ENCODE measurements at places on chromosomes 7 and 10. TPM values are rescaled to one million over a fixed set of nuclear protein-coding genes. Genes with fewer than 3 reads are reported as not detected.

GRCh38 chr7:47799524-47799923, 148.7 kb downstream of the PKD1L1 start:
- H3K4me1 ChIP-seq, result peaks cover 19% of the 10 kb centered on the region
- H3K36me3 ChIP-seq, result no peaks in the 10 kb centered on the region
- DNase-seq, result no peak
- H3K4me3 ChIP-seq, result no peak overlapping the region

GRCh38 chr10:18145652-18146051, 5.4 kb downstream of the CACNB2 start:
- no peaks in the 10 kb centered on the region for H3K36me3 ChIP-seq
- no peaks in the 10 kb centered on the region for H3K4me1 ChIP-seq
- no peak overlapping the region for H3K4me3 ChIP-seq
- no peak overlapping the region for H3K27ac ChIP-seq
- no peaks in the 10 kb centered on the region for H3K27me3 ChIP-seq

GRCh38 chr10:31701546-31701945, 227.1 kb downstream of the ARHGAP12 start:
- no peaks in the 10 kb centered on the region for H3K36me3 ChIP-seq
- peaks cover 36% of the 10 kb centered on the region for H3K4me1 ChIP-seq
- no peaks in the 10 kb centered on the region for H3K27me3 ChIP-seq
- H3K27ac ChIP-seq, result peak overlapping the region; percentile 44
- no peak overlapping the region for H3K4me3 ChIP-seq

The TYW1 gene
- 21.8 TPM for total RNA-seq

- peaks cover 7% of the 10 kb centered on the region for H3K4me1 ChIP-seq
- no peak overlapping the region for H3K27ac ChIP-seq
Observed at GRCh38 chr10:73788864-73789658, 3.7 kb downstream of the ZSWIM8 start.

GRCh38 chr7:157250605-157251228, 86.1 kb upstream of the DNAJB6 start:
- H3K4me1 ChIP-seq, result no peaks in the 10 kb centered on the region
- H3K36me3 ChIP-seq, result peaks cover 58% of the 10 kb centered on the region
- no peaks in the 10 kb centered on the region for H3K27me3 ChIP-seq
- peak; percentile 60 for DNase-seq

- DNase-seq, result no peak
- H3K27ac ChIP-seq, result no peak overlapping the region
- no peak overlapping the region for H3K4me3 ChIP-seq
- no peaks in the 10 kb centered on the region for H3K36me3 ChIP-seq
- H3K4me1 ChIP-seq, result no peaks in the 10 kb centered on the region
Observed at GRCh38 chr10:44995914-44996669, 4.6 kb upstream of the ZNF22 start.

The MYO3A gene
- total RNA-seq, result not detected

The SPDYE16 gene
- not detected for total RNA-seq

The WNT16 gene
- total RNA-seq, result 0.06 TPM

DNA sequence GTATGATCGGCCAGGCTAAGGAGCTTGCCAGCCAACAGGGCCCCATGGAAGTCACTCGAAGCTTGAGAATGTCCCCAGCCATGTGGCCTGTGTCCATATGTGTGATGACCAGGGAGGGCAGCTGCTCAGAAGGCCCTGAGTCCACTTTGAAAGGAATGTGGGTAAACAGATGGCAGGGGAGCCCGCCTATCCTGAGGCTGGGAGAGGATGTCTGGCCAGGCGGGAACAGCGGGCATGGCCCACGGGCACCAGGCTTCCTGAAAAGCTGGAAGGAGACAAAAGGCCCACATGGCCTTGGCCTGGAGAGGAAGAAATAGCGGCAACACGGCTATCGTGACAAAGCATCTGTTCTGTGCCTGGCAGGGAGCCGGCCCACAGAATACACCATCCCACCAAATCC, 137.9 kb upstream of the PPIF start:
- no peak overlapping the region for H3K27ac ChIP-seq
- no peaks in the 10 kb centered on the region for H3K4me1 ChIP-seq
- DNase-seq, result no peak
- no peak overlapping the region for H3K4me3 ChIP-seq

The KAZALD1 gene
- 58.1 TPM for total RNA-seq

DNA sequence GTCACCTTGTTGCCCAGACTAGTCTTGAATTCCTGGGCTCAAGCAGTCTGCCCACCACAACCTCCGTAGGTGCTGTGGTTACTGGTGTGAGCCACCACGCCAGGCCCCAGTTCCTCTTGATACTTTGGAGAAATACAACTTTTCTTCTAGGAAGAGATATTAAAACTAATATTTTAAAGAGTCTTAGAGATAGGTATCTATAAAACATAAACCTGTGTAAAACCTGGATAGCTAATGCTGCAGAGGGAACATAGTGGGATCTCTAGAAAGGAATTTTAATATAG, 4.8 kb upstream of the GDI2 start:
- no peaks in the 10 kb centered on the region for H3K27me3 ChIP-seq
- H3K4me3 ChIP-seq, result no peak overlapping the region
- DNase-seq, result no peak
- H3K27ac ChIP-seq, result no peak overlapping the region
- no peaks in the 10 kb centered on the region for H3K36me3 ChIP-seq
- no peaks in the 10 kb centered on the region for H3K4me1 ChIP-seq

DNA sequence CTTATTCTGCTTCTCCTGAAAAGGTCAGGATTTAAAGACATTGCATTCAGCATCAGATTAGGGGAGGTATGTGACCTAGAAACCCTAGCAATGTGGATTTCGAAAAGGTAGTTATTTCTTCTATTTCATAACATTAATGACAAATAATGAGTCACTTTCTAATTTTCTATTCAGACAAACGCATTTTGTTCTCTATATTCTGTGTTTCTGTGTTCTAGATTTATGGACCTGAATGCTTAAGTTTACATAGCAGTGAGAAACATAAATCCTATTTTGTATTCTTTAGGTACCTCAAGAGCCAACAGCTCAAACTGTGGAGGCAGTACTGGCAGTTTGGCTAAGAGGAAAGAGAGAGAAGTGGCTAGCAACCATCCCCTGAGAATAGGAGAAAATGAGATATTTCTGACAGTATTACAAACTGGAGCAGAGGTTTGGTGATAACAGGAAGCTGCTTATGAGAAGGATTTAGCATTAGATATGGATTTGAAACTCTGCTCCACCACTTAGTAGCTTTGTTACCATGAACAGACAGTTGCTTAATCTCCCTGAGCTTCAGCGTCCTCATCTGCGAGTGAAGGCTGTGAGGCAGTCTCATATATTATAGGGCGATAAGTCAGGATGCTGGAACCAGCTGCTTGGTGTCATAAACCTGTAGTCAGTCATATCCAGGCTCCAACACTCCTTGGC, 28.2 kb downstream of the CDK14 start:
- H3K27ac ChIP-seq, result peak overlapping the region; percentile 89
- peaks cover 54% of the 10 kb centered on the region for H3K4me1 ChIP-seq
- H3K4me3 ChIP-seq, result no peak overlapping the region
- peak; percentile 95 for DNase-seq
- H3K27me3 ChIP-seq, result no peaks in the 10 kb centered on the region

- H3K4me3 ChIP-seq, result no peak overlapping the region
- DNase-seq, result no peak
- H3K4me1 ChIP-seq, result no peaks in the 10 kb centered on the region
Observed at GRCh38 chr10:50322077-50322476, 70.8 kb upstream of the ASAH2 start.

DNA sequence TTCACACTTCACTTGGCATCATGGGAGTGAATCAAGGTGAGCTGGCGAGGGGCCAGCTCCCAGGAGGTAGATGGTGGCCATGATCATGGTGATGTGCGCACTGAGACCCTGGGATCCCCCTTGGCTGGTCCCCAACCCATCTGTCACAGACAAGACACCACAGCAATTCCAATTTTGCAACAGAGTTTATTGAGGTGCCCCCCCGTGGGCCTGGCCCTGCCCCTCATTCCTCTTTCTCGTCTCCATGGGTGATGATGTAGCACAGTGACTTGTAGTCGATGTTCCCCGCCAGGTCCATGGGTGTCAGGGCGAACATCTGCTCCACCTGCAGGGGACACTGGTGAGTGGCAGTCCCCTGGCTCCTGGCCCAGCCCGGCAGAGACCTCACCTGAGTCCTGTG, 2.4 kb downstream of the MYL7 start:
- H3K4me1 ChIP-seq, result peaks cover 7% of the 10 kb centered on the region
- no peak overlapping the region for H3K27ac ChIP-seq
- no peaks in the 10 kb centered on the region for H3K36me3 ChIP-seq
- no peak overlapping the region for H3K4me3 ChIP-seq

GRCh38 chr10:14474656-14475055, 143.9 kb upstream of the FRMD4A start:
- no peak overlapping the region for H3K4me3 ChIP-seq
- H3K27ac ChIP-seq, result no peak overlapping the region
- no peaks in the 10 kb centered on the region for H3K36me3 ChIP-seq
- peak; percentile 63 for DNase-seq
- peaks cover 10% of the 10 kb centered on the region for H3K4me1 ChIP-seq
- no peaks in the 10 kb centered on the region for H3K27me3 ChIP-seq

The PAPSS2 gene
- 1.4 TPM for total RNA-seq

The EN2 gene
- 0.81 TPM for total RNA-seq

The ATAD1 gene
- total RNA-seq, result 28.2 TPM

- no peak overlapping the region for H3K27ac ChIP-seq
- H3K27me3 ChIP-seq, result no peaks in the 10 kb centered on the region
- H3K4me1 ChIP-seq, result peaks cover 23% of the 10 kb centered on the region
Observed at GRCh38 chr7:157402911-157403534, 66.2 kb downstream of the DNAJB6 start.

The TSC22D4 gene
- total RNA-seq, result 14.7 TPM

The CHAT gene
- not detected for total RNA-seq

DNA sequence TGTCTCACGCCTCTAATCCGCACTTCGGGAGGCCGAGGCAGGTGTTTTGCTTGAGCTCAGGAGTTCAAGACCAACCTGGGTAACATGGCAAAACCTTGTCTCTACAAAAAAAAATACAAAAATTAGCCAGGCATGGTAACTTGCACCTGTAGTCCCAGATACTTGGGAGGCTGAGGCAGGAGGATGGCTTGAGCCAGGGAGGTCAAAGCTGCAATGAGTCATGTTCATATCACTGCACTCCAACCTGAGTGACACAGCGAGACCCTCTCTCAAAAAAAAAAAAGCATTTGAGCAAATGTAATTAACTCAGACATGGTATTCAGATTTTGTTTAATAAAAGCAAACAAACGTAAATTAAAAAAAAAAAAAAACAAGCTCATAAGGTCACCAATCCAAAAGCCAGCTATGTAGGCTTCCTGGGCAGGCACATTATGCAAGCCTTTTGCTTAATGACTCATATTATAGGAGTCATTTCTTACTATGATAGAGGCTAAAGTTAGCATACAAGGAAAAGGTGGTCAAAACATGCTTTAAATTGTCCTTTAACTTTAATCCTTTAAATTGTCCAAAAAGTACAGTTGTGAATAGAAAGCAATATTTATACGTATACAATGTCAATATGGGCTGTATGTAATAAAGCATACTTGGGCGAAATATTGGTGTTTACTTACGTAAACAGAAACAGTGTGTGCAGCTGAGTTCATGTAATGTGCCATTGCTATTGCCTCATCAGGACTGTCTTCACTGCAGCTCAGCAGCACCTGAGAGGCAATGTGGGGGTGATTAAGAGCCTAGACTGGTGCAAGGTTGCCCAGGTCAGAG, 13.0 kb downstream of the AKR1D1 start:
- DNase-seq, result no peak
- H3K36me3 ChIP-seq, result no peaks in the 10 kb centered on the region
- no peak overlapping the region for H3K27ac ChIP-seq
- H3K27me3 ChIP-seq, result no peaks in the 10 kb centered on the region
- no peaks in the 10 kb centered on the region for H3K4me1 ChIP-seq

The MEIG1 gene
- not detected for total RNA-seq

DNA sequence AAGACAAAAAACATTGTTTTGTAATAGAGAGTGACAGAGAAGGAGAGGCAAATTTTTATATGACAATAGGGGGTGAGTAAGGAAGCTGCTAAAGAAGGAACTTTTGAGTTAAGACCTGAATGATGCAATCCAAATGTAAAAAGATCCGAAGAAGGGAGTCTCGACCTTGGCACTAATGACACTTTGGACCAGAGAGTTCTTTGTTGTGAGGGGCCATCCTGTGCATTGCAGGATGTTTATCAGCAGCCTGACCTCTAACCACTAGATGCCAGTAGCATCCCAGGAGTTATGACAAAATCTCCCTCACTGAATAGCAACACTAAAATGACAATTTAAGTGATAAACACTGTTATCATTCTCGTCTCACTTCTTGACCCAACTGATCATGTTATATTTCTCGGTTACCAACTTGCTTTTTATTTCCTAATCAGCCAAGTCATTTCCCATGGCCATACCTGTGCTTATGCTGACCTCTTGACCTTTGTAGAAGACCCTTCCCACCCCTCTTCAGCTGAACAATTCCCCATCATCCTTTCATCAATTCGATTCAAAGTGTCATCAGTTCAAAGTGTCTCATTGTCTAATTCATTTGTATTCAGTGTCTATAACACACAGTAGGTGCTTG, 30.0 kb downstream of the DGKI start:
- no peak overlapping the region for H3K27ac ChIP-seq
- H3K4me1 ChIP-seq, result no peaks in the 10 kb centered on the region
- H3K4me3 ChIP-seq, result no peak overlapping the region
- H3K36me3 ChIP-seq, result no peaks in the 10 kb centered on the region

DNA sequence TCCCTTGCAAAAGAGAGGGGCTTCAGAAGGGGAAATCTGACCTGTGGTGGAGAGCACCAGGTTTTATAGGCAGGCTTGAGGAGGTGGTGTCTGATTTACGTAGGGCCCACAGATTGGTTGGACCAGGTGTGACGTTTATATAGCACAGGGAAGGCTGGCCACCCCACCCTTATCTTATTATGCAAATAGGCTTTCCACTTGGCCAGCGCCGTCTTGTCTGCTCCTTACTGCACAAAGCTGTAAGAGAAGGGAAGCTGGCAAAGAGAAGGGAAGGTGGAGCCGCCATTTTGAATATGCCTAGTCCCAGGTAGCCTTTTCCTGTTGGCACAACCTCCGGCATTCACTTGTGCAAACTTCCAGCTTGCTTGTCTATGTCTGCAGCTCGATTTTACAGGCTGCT, 221.4 kb downstream of the GATA3 start:
- no peak for DNase-seq
- no peak overlapping the region for H3K4me3 ChIP-seq
- no peak overlapping the region for H3K27ac ChIP-seq
- H3K27me3 ChIP-seq, result no peaks in the 10 kb centered on the region

GRCh38 chr7:47149971-47150370, 431.9 kb downstream of the TNS3 start:
- peaks cover 15% of the 10 kb centered on the region for H3K4me1 ChIP-seq
- no peak overlapping the region for H3K27ac ChIP-seq
- H3K27me3 ChIP-seq, result no peaks in the 10 kb centered on the region
- DNase-seq, result no peak
- H3K4me3 ChIP-seq, result no peak overlapping the region

GRCh38 chr10:69051710-69052487, 36.0 kb upstream of the SRGN start:
- no peaks in the 10 kb centered on the region for H3K27me3 ChIP-seq
- no peak for DNase-seq
- no peak overlapping the region for H3K4me3 ChIP-seq
- peaks cover 6% of the 10 kb centered on the region for H3K4me1 ChIP-seq
